Activated CD4-positive, alpha-beta T cell treated with anti-CD3 and anti-CD28 coated beads, Interleukin-2, Interleukin-4, amounts not matched to agents 100 ng/mL and 50 ng/mL, durations not matched to agents 16 hours and 8 hours (primary cell): ENCODE measurements at places on chromosomes 3 and 15.

DNA sequence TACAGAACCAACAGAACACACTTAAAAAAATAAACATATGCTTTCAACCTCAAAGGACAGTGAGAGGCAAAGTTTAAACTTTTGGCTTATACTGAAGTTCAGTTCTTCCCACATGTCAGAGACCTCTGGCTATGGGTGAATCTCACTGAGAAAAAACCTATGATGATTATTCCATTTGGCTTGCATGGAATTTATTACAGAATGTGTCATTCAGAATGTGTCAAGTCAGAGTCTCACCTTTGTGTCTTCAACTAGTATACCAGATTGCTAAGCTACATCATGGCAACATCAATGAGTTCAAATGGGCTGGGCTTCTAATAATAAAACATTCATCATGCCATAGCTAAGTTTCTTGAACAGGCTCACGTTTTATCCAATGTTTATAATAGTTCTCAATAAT lies 987.0 kb downstream of the NTRK3 start:
- no peak for DNase-seq

GRCh38 chr3:149808209-149808829 lies 4.7 kb upstream of the RNF13 start:
- peak; percentile 51 for DNase-seq

DNA sequence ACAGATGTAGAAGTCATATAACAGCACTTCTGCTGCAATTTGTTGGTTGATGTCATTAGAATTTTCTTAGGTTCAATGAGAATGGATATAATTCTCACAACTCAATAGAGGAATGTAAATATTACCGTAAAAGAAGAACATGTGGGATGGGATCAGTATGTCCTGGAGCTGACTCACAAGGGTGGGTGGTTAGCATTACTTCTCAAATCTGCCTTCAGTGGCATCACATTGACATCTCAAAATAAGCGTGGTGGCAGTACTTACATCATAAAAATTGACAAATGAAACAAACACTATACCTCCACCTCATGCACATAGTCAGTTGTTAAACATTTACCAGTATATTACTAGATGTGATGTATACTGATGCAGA lies 1068.0 kb upstream of the CADM2 start:
- no peak for DNase-seq

GRCh38 chr15:92647467-92648163 lies 8.0 kb downstream of the FAM174B start:
- no peak for DNase-seq

DNA sequence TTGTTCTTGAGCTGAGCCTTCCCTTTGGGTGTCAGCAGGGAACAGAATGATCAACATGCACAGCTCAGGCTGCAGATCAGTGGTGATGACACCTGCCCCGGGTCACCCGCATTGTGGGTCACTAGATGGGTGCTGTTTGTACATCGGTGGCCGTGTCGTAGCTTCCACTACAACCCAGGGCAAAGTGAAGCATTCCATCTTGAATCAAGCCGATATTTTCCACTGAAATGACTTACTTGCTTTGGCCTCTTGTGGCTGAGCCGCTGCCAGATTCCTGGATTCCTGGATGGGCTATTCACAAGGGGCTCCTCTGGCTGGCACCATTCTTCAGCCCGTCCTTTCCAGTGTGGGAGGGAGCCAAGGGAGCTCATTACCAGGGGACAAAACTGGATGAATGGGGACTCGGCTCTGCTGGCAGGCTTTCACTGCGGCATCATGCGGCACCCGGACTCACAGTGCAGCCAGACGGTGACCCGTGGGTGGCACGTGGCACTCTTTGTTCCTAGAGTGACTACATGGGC lies 65.6 kb downstream of the SLCO3A1 start:
- DNase-seq: no peak

- peak; percentile 40 for DNase-seq
These were observed 3.9 kb downstream of the B4GALT4 start for GRCh38 chr3:119236756-119237155.

DNA sequence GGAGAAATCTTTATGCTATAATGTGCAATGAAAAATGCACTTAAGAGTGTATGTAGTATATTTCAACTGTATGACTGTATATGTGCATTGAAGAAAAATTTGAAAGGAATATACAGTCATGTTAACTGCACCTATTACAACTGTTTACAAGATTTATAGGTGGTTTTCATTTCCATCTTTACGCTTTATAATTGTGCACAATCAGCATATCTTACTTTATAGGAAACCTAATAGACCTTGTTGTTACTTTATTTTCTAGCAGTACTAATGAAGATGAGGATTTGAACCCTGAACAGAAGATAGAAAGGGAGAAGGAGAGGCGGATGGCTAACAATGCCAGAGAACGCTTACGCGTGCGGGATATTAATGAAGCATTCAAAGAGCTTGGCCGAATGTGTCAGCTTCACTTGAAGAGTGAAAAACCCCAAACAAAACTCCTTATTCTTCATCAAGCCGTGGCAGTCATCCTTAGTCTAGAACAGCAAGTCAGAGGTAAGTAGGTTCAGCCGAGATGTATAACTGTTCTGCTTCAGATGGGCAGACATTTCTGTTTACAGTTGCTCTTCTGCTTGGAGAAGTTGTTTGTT lies 103.4 kb upstream of the CGNL1 start:
- no peak for DNase-seq

DNA sequence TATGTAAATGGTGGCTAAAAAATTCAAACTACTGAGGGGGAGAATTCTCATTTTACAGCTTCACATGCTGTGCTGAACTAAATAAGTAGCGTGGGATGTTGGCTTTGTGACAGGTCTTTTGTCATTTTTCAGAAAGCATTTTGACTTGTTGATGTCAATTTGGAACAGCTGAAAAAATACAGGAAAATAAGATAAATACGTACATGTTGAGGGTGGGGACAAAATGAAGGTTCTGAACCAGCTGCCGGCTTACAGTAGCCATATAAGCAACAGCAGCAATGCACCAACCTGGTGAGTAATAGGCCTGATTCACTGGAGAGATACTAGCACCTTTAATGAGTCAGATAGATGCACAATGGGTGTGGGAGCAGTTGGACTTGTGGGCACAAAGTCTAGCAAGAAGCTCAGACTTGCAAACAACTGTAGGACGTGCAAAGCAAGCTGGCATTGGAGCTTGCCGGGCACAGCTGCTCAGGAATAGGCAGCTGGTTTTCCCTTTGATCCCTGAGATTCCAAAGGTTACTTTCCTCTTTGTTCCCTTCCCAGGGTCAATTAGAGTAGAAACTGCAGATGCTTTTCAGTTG lies 12.9 kb downstream of the B3GNT5 start:
- DNase-seq: peak; percentile 79

- DNase-seq: no peak
These were observed 137.1 kb upstream of the TMC3 start for GRCh38 chr15:81511138-81511537.

DNA sequence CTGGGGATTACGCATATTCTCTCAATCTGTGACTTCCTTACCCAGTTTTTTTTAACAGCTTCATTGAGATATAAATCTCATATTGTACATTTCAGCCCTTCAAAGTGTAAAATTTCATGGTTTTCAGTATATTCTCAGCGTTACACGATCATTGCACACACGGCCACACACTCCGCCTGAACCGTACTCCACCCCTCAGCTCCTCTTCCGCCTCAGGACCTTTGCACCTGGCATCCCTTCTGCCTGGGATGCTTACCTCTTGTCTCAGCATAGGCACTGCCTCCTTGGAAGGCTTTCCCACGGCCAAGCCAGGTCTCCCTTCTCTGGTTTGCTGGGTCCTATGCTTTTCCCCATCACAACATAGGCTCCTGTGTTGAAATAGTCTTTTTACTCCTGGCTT lies 57.4 kb upstream of the NR2C2 start:
- no peak for DNase-seq

DNA sequence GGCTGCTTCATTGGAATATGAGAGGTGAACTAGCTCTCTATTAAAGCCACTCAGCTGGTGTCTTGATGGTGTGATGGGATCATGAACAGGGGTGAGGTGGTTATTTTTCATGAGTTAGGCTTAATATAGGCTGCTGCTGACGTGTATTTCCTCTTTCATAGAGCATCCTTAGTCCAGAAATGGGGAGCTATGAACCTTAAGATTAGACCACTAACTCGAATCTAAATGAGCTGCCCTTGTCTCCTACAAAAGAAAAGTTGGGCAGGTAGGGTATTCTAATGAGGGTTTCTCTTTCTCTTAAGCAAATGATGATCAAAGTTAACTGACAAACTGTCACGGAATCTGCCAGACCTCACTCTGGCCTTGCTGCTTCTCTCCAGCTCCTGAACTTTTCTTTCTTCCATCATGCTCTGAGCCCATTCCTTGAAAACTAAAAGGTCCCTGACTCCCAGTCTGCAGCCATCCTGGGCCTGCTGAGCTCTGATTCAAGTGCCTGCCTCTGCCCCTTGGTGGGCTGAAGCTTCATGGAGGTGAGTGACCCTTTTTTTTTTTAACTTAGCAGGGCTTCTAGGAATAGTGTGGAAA lies at the start of gene TRIM69:
TRIM69 (plus strand) TSS at position 348 of the 585 bp plus-strand sequence; CDS start at position 525, 177 bp downstream.
- no peak for DNase-seq

DNA sequence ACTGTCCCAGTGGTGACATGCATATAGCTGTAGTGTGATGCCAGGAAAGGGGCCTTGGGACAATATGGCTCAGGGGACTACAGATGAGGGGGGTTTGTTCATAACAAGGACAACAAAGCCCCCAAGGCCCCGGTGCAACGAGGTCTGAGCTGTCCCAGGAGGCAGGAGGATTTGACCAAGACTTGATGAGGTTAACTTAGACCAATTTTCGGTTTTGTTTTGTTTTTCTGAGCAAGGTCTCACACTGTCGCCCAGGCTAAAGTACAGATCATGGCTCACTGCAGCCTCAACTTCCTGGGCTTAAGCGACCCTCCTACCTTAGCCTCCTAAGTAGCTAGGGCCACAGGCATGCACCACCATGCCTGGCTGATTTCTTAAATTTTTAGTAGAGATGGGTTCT lies 23.8 kb downstream of the EFCAB12 start:
- DNase-seq: no peak

DNA sequence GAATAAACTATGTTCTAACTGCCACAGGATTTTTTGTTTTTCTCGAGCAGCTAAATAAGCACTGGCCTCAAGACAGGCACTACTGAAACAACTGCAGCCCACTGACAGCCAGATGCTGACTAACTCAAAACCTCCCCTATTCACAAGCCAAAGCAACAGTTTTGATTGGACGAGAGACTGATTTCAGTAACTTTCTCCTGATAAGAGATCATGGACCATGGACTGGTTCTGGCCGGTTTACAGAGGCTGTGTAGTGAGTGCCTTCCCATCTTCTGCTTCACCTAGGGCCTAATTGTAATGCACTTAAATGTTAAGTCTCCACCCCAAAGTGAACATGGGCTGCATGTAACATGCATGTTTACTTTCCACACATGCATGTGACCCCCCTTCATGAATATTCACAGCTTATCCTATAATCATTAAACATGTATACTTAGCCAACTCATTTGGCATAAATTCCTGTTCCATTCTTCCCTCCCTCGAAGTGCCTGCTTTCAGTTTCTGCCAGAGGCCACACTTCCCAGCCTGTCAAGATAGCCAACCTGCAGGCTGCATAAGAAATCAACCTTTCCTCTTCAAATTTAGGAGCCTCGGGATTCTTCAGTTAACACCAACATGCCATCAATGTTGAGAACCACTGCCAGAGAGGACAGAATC lies 108.2 kb downstream of the ULK4 start:
- DNase-seq: no peak

GRCh38 chr3:157330206-157330605 lies 106.4 kb upstream of the PTX3 start:
- DNase-seq: no peak

DNA sequence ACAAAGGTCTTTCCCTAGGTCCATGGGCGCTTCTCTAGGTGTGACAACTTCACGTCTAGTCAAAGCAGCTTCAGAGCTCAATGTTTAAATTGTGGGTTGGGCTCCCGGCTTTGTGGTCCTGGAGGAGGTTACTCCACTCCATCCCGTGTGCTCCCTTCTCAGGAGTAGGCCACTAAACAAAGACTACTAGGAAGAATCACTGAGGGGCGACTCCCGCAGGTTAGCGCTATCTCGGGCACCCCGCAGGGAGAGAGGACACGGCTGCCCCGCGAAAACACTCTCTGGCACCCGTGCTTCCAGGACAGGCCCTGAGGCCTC lies 500 bp downstream of the PARP6 start:
- DNase-seq: no peak

- DNase-seq: no peak
These were observed 72.7 kb upstream of the LRTM1 start for GRCh38 chr3:55000546-55000945.

- DNase-seq: no peak
These were observed 156.3 kb downstream of the MEX3B start for GRCh38 chr15:81889485-81889881.

DNA sequence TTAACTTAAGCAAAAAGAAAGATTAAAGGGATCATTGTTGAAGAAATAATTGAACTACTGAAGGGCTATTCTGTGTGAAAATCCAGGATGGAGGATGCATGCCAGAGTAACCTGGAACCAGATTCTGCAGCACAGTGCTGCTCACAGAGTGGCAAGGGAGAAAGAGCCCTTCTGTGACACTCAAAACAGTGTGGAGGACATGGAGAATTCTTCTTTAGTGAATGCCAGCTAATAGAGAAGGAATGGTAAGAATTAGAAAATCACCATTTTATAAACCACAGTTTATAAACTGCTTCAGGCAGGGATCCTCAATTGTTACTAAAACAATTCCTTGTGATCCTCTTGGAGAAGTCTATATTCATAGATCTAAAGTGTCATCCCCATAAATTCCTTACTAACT lies 70.4 kb upstream of the ARHGEF26 start:
- DNase-seq: no peak

DNA sequence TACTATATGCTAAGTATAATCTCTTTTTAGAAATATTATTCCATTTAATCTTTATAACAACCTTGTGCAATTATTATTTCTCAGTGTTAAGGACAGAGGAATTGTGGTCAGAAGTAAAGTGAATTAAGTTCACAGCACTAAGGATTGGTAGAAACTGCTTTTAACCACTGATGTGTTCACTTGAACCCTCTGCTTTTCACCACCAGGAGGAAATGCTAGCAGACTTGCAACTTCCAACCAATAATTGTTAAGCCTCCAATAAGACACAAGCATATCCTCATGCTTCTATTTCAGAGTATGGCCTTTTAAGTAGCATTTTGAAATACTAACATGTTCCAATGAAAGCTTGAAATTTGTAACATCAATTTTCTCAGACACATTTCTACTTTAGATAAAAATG lies 527.4 kb downstream of the SI start:
- no peak for DNase-seq

DNA sequence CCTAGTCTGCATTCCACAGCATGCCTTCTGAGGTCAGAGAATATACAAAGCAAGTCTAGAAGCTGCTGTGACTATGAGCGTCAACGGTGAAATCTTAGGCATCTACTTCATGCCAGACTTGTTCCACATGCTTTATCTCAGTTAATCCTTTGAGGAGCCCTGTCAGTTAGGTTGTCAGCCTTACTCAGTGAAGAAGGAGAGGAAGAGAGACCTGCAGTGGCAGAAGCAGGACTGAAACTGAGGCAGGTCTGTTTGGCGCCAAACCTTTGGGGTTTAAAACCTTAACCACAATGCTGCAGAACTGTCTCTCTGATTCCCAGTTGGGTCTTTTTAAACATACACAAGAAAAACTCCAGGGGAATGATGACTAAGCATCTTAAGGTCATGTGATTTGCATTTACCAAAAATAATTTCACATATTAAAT lies 139.0 kb upstream of the LIPC start:
- peak; percentile 24 for DNase-seq
